ENCODE measurements at places on chromosomes 5 and 9.

- peak; percentile 40 for DNase-seq
These were observed 92.0 kb downstream of the PHF2 start for GRCh38 chr9:93668261-93668871.

DNA sequence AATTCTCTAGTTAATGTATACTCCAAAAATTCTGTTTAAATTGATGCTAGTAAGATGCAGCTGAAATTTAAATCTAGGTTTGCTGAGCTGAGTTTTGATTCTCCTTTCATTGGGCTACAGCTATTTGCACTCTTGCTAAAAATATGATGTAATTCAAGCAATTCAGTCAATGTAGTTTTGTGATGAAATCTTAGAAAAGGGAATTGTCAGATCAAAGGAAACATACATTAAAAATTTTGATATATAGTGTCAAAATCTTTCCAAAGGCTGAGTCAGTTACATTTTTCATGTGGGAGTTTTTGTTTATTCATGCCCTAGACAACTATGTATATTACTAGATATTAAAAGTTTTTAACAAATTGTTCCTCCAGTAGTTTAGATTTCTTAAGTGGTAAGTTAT is 334.9 kb upstream of the DAB2 start:
- no peak for DNase-seq

DNA sequence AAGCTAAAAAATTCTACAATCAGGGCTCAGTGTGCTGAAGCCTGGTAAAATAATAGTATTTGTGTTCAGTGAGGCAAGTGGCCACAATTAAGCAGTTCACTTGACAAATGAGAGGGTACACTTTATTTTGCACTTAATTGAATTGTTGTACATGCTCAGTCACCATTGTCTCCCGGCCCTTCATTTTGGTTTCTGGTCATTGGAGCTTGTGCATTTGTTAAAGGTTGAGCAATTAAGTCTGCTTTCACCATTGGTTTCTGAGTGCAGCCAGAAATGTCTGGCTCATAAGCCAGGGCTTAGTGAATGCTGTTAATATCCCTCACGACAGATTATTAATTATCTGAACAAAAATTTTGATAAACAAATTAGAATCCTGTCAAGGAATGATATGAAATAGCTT is 89.6 kb downstream of the PRDM6 start:
- no peak for DNase-seq

- no peak for DNase-seq
These were observed 104.8 kb upstream of the ATG10 start for GRCh38 chr5:81866994-81867393.

GRCh38 chr5:115686051-115686737 is 60.4 kb upstream of the TMED7 start:
- DNase-seq, result no peak

DNA sequence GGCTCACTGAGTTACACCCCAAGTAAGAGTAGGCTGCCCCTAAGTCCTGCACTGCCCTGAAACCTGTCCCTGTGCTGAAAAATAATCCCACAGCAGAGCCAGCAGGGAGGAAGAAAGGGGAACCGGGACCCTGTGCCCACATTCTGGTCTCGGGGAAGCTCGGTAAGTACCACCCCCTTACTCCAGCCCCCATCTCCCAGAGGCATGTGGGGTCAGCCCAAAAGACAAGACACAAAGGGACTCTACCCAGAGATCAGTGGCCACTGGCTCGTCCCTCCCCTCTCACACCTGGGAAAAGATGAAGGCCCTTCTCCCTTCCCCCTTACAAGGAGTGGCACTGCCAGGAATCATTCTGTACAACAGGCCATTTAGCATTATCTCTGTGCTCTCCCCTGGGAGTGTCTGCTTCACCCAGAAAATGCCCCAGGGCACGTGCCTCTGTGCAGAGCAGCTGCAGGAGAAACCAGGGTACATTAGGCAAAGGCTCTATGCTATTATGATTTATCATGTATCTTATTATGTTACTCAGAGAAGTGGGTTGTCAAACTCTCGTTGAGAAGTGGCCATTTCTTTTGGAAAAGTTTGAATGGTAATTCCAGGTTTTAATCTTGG is 71.3 kb downstream of the NDFIP1 start:
- DNase-seq, result no peak

DNA sequence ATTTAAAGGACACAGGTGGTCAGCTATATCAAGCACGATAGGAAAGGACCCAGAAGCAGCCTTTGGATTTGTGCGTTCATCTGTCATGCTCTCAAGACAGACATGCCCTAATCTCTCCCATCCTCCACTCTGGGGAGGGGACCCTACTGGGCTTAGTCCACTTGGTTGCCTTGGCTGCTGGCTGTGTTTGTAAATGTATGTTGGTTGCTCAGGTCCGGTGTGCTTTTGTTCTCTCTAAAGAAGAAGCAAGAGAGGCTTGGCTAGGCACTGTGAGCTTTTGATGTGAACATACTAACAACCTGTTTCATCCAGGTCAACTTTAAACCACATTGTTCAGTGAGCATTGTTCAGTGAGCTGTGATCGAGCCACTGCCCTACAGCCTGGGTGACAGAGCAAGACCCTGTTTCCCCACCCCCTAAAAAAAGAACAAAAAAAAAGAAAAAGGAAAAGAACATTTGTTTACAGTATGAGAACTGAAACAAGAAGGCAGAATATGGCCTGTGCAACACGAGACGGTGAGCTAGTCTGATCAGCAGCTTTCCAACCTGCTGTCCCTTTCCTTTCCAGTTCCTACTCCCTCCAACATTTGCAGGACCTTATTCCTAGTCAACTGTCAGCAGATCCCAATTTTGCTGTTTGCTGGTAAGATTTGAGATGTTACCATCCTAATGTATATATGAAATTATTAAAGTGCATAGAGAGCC is 228.3 kb downstream of the ARHGAP26 start:
- DNase-seq, result no peak

Data from activated CD8-positive, alpha-beta memory T cell treated with anti-CD3 and anti-CD28 coated beads, Interleukin-2, amount 50 U/mL, for 48 hours (primary cell).